ENCODE measurements at places on chromosomes 3 and 15.

DNA sequence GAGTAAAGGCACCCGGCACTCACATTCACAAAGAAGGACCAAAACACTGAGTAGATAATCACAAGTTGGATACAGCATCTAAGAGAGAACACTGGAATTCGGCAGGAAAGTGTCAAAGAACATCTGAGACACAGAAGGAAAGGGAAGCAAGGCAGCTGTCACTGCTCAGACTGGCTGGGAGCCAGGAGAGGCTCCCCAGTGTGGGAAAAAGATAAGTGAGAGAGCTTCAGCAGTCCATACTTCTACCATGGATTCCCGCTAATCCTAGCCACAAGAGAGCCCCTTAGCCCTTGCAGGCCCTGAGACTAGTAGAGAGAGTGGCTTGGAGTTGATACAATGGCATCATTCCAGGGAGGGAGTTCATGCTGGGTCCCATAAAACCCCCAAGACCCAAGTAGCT lies 36.7 kb upstream of the CP start:
- no peak for DNase-seq

DNA sequence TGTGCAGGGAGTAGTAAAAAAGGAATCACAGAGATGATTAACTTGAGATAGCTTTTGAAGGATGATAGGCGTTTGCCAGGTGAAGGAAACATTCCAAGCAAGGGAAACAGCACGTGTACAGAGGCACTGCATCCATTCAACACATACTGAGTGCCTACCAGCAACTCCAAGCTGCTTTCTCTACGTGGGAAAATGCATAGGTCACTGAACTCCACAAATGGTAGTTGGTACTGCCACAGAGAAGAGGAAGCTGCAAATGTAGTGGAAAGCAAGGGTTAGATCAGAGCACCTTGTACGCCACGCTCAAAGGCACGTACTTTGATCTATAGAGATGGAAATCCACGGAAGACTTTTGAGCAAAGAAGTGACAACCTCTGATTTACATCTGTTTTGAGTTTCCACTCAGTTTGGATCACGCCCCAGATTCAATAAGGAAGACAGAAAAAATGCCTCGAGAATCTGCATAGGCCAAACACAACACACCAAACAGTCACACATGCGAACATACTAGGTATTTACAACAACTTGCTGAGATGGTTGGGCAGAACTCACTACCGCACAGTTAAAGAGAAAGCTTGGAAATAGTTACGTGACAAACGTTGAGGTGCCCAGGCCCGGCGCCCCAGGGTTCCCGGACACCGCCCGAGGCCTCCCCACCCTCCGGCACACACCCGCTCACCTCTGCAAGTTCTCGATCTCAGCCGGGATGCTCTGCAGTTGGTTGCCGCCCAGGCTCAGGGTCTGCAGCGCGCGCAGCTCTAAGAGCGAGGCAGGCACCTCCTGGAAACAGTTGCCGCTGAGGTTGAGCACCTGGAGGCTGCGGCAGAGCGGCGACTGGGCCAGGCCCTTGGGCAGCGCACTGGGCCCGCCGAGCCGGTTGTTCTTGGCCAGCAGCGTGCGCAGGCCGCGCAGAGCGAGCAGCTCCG lies 826 bp downstream of the LRRC58 start:
- DNase-seq = peak; percentile 39

DNA sequence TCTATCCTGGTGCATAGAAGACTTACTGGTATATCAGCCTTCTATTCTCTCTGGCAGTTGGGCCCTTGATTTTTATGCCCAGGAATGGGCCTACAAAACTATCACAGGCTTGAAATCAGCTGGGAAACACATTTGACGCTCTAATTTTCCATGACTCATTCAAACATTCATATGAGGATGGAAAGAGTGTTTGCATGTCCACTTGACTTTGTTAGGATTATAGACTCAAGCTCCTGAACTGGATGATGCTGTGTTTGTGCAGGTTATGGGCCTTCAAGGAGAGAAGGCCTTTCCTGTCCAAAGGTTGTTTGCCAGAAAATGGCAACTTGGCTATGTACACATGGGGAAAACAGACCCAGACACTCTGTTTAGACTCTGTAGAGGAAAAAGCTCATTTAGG lies 219.9 kb downstream of the GAP43 start:
- no peak for DNase-seq

GRCh38 chr3:105862217-105862616 lies 6.6 kb downstream of the CBLB start:
- no peak for DNase-seq

DNA sequence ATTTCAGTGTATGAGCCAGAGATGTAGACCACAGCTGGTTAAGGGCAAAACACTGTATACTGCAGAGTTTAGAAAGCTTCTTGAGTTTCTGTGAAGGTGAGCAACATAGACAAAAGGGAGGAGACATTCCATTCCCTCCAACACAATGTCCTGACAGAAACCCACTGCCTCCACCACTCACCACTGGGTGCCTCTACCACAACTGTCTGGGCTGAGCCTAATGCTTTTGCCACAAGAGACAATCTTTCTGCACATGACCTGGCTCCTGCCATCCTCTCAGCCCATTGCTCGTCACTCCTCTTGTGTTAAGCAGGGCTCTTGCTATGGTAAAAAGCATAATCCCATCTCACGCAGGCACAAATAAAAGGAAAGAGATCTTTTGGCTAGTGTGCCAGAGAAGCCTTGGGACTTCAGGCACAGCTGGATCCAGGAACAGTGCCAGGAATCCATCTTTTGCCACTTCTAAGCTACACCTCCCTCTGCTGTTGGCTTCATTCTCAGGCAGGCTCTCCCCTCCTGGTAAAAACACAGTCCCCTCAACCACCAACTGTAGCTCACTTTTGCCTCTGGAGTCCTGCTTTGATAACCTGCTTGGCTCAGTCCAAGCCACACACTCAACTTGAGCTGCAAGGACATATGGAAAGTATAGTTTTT lies 140.6 kb upstream of the PRR20G start:
- no peak for DNase-seq

DNA sequence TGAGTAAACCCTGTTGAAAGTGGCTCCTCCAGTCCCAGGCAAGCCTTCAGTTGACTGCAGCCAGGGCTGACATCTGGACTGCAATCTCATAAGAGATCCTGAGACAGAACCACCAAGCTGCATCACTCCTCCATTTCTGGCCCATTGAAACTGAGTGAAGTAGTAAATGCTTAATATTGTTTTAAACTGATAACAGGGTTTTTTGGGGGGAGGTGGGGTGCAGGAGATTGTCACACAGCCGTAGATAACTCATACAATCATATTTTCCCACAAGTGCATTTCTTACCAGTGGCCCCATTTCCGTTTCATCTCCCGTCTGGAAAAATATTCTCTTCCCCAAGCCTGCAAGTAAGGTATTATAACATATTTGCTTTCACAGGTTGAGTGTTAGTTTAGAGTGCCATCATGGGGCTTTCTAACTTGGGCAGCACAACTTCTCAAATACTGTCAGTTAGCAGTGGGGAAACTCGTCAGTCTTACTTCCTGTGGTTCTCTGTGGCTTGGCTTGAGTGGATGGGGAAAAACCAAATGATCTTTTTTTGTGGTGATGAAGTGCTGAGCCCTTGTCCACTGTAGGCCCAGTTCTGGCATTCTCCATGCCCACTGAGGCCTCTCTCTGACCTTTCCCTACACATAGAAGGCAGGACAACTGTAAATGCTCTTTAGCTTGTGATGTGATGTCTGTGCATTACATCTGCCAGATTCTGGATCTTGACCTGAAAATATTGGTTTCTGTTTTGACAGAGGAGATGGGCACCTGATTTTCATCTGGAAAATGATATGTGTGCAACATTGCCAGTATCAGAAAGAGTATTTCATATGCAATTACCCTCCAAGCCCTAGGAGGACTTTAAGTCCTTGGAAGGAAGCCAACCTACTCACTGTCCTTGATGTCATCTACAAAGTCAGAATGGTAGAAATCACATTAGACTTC lies 90.1 kb upstream of the BHLHE40 start:
- peak; percentile 30 for DNase-seq

DNA sequence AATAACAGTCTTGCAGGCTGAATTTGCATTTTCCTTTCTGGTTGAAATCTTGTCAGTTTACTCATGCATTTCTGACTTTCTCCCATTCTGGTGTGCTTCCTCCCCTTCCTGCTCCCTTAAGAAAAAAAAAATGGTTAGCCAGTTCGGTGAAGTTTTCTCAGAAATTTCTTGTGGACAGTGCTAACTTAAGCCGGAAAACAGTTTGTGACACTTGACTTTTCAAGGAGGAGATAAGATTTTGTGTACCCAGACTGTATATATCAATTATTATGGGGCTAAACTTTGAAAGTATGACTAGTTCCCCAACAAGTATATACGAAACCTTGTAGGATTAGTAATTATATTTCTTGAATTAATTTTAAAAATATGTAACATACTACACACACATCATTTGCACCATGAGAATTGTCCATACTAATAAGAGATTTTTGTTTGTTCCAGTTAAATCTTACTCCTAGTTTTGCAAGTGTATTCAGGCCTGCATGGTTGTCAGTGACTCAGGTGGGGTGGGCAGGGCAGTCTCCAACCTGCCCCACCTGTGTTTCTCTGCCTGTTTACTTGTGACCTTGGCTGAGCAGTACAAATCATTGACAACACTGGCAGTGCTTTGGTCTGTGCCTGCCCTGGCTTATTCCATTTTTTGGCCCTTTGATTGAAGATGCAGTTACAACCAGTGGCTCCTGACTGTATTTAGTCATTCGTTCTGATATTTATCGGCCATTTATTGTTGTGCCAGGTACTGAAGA lies 19.1 kb downstream of the UBE2E1 start:
- peak; percentile 39 for DNase-seq

DNA sequence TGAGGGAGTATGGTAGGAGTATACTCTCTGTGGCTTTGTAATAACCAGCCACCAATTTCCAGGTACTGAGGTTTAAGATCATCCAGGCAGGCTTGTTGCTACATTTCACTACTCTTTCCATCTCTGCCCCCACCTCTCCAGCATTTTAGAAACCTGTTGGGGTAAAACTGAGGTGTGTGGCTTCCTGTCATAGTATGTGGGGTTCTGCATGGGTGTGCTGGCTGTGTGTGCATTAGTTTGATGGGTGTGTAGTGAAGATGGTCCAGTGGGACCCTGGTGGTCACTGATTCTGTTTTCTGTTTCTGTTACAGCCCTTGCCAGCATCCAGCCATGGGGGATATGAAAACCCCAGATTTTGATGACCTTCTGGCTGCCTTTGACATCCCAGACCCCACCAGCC lies 34.0 kb downstream of the ZNF592 start:
- DNase-seq = no peak

- DNase-seq = peak; percentile 50
Measured at GRCh38 chr15:67117370-67117769, 52.0 kb downstream of the SMAD3 start.

DNA sequence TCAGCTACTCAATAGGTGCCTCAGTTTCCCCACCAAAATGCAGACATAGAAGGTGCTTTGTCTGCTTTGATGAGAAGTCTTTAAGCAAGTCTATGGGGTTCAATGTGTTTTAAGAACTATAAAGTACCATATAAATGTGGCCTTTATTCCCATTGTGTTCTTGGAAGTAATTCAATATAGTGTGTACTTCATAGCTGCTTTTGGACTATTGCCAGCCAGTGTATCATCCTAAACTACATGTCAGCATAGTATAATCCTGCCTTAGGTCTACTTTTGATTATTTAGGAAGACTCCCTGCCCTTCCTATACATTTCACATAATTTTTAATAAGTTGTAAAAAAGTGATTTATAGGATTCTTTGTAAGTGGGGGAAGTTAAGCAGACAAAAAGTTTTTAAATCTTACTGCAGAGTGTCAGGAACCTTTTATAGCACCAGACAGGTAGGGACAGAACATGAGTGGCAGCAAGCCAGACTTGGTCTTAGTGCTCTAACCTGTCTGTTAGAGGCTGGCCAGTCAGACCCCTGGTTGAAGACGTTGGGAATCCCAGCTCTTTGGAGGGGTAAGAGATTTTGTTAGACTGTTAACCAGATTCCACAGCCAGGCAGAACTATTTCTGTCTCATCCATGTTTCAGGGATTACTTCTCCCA lies 48.4 kb downstream of the MLH1 start:
- no peak for DNase-seq

GRCh38 chr3:99845331-99845730 lies 27.7 kb downstream of the CMSS1 start:
- no peak for DNase-seq

DNA sequence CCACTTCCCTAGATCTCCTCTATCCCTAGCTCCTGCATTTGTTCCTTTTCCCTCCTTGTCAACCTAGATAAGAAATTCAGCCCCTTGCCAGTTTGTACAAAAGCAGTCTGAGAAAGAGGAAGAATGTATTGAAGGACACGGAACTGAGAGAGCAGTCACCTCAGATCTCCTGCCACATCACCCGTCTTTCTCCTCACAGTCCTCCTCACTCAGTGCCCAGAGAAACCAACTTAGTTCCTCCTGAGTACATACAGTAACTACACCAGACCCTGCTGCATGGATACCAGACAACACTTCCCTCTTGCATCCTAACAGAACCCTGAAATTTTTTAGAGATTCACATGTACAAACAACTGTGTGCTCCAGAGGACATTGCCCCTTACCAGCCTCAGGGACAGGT lies 563.6 kb upstream of the ADAMTS9 start:
- DNase-seq = no peak

- DNase-seq = peak; percentile 46
Measured at GRCh38 chr15:58755956-58756355, 6.4 kb upstream of the ADAM10 start.

DNA sequence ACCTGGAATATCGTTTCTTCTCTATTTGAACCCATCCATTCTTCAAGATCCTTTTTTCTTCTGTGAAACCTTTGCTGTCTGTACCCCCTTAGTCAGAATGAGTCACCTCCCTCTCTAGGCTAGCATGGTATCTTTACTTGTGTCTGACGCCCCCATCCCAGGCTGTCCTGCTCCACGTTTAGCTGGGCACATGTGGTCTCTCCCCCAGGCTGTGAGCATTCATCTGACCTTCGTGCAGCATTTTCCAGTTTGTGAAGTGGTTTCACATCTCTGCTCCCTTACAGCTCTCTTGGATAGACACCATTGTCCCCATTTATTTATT lies 14.3 kb upstream of the TLE3 start:
- no peak for DNase-seq

- no peak for DNase-seq
Measured at GRCh38 chr3:120306519-120307455, 21.8 kb upstream of the GPR156 start.

DNA sequence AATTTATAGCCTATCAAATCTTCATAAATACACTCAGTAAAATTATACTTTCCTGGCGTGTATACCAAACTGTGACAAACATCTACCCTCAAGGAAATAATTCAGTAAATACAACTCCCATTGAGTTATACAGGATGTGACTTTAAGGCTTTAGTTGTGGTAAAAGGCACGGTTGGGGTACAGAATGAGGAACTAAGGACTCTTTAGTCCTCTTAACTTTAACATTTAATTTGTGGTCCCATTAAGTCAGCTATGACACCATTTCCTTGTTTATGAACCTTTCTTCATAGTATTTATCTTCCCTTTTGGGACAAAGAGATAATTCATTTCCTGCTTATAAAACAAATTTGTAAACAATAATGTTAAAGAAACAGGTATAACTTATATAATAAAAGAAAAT lies 30.2 kb downstream of the IFT80 start:
- DNase-seq = no peak

GRCh38 chr15:66646799-66647198 lies 55.2 kb upstream of the SMAD6 start:
- DNase-seq = no peak

- no peak for DNase-seq
Measured at GRCh38 chr3:183991403-183991802, 26.3 kb downstream of the ABCC5 start.

Measured in kidney tubule cell (primary cell).